ENCODE measurements at places on chromosomes 7 and 10.

DNA sequence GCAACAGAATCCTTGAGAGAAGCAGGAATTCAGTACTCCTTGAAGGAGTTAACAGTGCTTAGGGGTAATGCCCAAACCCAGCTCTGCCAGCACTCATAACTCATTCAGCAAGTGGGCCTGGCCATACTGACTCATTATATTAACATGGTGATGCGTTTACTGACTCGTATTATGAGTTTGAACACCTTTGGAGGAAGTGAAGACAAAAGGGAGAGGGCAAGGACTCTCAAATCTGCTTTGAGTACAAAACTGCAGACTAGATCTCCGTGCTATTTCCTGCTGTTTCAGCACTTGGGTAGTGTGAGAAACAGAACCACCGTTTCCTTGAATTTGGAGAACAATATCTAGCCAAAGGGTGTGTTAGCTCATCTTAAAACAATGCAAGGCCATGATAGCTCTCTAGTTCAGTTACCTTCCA, 30.8 kb downstream of the SLC16A9 start:
- no peak for DNase-seq

- no peak for DNase-seq
These were observed at the start of gene CLDN15 for GRCh38 chr7:101237206-101238067. CLDN15 (minus strand) TSS chr7:101237802; CDS start chr7:101237581, 221 bp downstream.

- no peak for DNase-seq
These were observed 68.4 kb upstream of the ADO start for GRCh38 chr10:62736168-62736546.

- no peak for DNase-seq
These were observed 197.5 kb upstream of the PRSS58 start for GRCh38 chr7:142455392-142455791.

DNA sequence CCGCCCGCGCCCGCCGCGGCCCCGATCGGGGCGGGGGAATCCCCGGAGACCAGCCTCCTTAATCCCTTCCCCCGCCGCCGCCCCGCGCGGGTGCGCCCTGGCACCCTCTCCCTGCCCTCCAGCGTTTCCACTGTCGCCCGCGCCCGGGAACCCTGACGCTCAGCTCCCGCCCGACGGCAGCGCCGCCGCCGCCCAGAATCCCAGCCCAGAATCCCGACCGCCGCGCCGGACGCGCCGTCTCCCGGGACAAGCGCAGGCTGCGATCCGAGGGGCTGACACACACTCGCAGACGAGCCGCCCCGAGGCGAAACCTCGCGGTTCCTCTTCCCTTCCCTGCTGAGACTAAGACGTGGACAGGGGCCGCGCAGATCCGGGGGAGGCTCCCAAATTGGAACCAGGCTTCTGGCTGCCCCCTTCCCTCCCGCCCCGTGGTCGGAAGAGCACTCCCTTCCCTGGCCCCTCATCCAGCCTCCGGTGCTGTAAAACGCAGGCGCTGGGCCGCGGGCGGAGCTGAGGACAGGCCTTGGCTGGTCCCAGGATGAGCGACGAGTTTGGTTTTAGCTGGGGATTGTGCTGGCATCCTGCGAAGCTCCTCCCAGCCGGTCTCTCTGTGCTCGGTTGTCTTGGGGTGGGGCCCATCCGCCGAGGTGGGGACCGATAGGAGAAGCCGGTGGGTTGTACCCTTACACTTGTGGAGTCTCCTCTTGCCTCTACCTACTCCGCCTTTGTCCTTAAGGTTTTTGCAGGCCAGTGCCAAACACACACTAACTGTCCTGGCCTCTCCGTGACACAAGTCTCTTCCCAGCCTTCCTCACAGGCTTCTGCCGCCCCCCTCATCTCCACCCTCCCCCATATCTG, 1.1 kb downstream of the MARVELD1 start:
- no peak for DNase-seq

DNA sequence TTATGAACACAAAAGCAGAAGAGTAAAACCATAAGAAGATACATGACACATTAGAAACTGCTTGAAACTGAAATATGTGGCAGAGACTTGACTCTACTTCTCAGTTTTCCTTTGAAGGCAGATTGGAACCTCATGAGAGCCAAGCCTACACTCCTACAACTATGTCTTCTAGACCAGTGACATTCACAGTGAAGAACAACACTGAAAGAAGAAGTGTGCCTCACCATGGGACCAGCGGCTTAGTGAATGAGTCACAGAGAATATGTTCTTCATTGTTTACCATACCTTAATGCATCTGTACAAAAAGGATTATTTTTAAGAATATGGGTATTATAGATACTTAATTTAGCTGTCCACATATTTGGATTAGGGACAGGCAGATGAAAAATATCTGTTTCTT, 248.3 kb downstream of the CDC14C start:
- DNase-seq = no peak

GRCh38 chr10:12681252-12681651, 320.3 kb downstream of the CCDC3 start:
- no peak for DNase-seq

DNA sequence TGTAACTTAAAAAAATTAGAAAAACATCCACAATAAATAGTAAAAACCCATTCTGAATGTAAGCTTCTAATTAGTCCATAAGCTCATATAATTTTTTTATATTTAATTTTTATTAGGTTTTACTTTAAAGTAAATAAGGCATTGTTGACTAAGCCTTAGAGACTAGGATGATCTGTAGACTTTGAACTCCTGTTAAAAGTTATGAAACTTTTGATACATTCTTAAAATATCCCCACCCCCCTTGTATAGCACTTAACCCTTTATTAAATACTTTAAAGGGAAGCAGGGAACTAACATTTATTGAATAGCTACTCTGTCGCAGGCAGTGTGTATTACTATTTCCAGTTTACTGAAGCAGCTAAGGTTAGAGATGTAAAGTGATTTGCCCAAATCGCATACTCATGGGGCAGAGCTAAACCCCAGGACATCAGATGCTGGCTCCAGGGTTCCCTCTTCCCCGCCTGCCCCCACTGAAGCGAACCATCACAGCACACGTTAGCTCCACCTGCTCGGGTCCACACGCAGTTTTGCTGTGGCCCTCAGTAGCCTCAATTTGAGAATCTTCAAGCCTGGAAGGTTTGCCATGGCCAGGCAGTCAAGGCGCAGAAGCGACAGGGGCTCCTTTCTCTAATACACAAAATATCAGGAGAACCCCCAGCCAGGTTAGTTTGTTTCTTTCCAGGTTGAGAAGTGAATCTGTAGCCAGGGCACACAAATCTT, 762 bp downstream of the PON1 start:
- DNase-seq = no peak

GRCh38 chr10:72846238-72846637, 47.3 kb upstream of the OIT3 start:
- peak; percentile 74 for DNase-seq

- no peak for DNase-seq
These were observed 46.3 kb downstream of the EEPD1 start for GRCh38 chr7:36199329-36199728.

DNA sequence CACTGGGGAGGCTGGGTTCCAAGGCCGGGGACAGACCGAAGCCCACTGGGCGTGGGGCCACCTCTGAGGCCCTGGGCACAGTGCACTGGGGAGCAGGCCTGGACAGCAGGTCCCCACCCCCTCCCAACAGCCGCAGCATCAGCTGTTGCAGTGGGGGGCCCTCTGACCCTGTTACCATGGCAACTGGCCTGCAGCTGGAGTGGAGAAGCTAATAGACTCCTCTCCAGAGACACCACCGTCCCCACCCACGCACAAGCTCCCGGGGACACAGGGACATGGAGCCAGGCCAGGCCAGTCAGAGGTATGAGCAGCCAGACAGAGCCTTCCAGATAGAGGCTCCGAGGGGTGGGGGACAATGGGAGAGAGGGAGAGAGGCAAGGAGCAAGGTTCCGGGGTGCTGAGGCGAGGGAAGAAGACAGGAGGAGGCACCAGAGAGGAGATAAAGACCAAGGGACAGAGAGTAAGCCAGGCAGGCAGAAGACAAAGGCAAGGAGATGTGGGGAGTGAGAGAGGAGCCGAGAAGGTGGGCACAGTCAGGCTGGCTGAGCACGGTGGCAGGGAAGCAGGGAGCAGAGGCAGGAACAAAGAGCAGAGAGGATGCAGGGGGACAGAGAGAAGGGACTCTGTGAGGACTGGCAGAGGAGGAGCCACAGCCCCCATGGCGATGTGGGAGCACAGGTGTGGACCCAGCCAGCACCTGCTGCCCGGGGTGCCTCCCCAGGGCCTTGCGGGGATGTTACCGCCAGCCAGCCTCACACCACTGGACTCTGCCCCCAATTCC, 6.7 kb downstream of the KCNH2 start:
- no peak for DNase-seq

DNA sequence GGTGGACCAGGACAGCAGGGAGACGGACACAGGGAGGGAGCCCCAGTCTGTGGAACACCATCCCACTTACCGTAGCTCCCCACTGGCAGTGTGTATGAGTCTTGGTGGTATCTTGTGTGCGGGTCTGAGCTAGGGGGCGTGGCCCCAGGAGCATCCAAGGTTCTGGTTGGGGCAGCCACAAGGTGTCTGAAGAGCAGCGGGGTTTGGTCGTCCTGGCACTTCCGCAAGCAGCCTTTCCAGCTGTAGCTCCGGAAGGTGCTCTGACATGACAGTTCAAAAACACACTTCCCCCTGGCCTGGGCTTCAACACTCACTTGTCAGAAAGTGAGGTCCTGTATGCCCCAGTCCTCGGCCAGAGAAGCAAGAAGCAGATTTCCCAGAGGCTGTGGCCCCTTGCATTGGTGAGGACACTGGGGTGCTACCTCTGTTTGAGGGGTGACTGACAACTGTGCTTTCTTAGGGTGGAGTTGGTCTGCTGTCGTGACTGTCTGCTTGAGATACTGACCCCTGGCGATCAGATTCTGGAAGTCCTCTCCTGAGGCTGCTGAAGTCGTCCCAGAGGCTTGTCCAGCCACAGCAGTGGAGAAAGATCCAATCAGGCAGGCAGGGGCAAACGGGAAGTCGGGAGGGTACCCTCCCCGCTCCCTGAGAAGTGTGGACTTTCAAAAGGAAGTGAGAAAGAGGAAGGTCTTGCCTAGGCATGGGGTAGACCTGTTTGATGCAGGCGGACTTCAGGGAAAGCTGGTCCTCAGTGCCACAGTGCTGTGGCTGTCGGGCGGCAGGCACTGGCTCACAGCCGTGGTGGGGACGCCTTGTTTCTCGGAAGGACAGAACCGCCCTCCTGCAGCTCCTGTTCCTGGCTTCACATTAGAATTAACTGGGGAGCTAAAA, 51.4 kb upstream of the PFKFB3 start:
- DNase-seq = no peak

GRCh38 chr7:76292213-76292573, 10.3 kb upstream of the HSPB1 start:
- DNase-seq = no peak

- DNase-seq = no peak
These were observed 14.4 kb downstream of the PDIA4 start for GRCh38 chr7:149013876-149014275.

DNA sequence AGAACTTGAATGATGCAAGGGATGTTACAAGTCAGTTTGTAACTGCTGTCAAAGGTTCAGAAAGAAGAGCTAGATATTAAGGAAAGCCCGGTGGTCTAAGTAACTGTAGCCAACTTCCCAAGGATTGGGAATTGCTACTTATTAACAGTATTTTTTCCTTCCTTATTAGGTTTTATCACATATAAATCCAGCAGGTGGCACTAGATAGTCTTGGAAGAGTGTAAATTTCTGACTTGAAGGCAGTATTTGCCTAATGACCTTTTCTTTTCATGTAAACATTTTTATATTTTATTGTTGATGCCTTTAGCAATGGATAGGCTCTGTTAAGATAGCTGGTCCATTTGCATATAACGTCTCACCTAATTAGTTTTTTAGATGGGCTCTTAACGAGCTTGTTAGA, 51.2 kb downstream of the ANLN start:
- DNase-seq = peak; percentile 4

DNA sequence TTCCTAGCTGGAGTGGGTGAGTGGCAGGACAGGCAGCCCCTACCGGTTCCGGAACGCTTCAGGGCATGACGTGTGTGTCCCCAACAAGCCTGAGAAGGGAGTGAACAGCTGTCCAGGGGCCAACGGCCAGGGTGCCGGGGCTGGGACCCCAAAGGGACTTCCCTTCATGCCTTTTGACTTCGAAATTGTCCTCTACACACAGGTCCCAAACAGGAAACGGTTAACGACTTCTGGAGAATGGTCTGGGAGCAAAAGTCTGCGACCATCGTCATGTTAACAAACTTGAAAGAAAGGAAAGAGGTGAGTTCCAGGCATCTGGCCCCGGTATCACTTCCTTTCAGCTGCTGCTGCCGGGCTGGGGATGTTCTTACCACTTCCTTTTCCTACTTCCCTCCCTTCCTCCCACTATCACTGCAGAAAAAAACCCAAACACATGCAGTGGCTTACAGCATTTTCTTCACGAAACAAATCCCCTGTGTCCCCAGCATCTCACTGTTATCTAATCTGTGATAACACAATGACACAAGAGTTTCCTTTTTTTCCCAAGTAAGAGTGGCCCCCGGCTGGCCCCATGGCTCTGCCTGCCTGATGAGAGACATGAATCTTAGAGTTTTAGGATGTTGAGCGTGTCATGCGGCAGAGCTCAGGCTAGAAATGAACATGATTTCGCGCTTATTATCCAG, 63.2 kb downstream of the MKI67 start:
- no peak for DNase-seq

- DNase-seq = no peak
These were observed 23.0 kb downstream of the ZFAND2A start for GRCh38 chr7:1136841-1137516.

DNA sequence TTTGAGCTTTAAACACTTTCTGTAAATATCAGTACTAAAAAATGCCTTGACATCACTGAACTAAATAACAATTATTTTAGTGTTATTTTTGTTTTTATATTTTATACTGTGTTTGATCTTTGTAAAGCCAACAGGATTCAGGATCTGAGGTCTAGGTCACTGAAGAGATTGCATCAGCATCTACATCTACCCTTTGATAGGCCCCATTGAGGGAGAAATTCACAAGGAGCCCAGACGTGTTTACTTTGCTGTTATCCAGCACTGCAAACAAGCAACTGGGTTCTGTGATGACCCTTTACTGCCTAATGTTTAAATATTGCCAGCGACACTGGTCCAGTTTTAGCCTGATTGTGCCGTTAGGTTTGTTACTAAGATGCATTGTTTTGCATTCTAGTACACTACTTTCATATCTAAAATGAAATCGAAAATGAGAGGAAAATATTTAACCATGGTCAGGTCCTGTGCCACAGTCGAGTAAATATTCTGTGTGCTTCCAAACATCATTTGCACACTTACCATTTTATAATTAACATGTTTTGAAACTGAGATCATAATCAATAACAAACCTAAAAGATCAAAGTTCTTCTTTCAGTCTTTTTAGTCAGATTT, 48.7 kb downstream of the SP8 start:
- no peak for DNase-seq

Data from HCT116 (cell line).